Colonic mucosa (tissue), 4 donors: ENCODE measurements at places on chromosomes 6 and 20. TPM values are rescaled to one million over a fixed set of nuclear protein-coding genes. Genes with fewer than 3 reads are reported as not detected.

The PLEKHG1 gene
- total RNA-seq: 21.8 TPM

- no peak for DNase-seq
- no peaks in the 10 kb centered on the region for H3K36me3 ChIP-seq
- no peaks in the 10 kb centered on the region for H3K4me1 ChIP-seq
- H3K27me3 ChIP-seq: no peaks in the 10 kb centered on the region
Observed at GRCh38 chr6:167898673-167899311, 72.1 kb downstream of the AFDN start.

The IP6K3 gene
- 0.29 TPM for total RNA-seq

The MYMX gene
- total RNA-seq: not detected

The PHACTR1 gene
- total RNA-seq: 1.7 TPM

GRCh38 chr6:24900917-24901697 is 34.7 kb downstream of the RIPOR2 start:
- no peaks in the 10 kb centered on the region for H3K4me1 ChIP-seq
- no peaks in the 10 kb centered on the region for H3K36me3 ChIP-seq
- no peaks in the 10 kb centered on the region for H3K27me3 ChIP-seq
- H3K27ac ChIP-seq: no peak overlapping the region
- H3K4me3 ChIP-seq: no peak overlapping the region

GRCh38 chr6:11485271-11485670 is 52.3 kb upstream of the TMEM170B start:
- H3K4me3 ChIP-seq: no peak overlapping the region
- no peaks in the 10 kb centered on the region for H3K36me3 ChIP-seq
- H3K27ac ChIP-seq: no peak overlapping the region
- H3K4me1 ChIP-seq: no peaks in the 10 kb centered on the region
- no peaks in the 10 kb centered on the region for H3K27me3 ChIP-seq
- no peak for DNase-seq

DNA sequence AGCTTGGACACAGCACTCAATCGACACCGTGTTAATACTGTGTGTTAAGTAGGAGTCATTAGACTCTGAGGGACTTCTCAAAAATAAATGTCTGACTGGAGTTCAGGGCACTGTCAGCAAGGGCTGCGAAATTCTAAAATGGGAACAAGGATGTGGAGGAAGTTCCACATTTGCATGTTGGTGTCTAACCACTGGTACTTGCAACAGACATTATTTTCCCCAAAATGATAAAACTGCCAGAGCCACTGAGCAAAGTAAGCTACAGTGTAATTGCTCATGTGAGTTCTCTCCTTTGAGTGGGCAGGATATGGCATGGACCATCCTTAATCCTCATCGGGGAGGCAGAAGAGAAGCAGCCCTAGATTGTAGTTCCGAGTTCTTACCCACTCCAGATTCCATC is 215.9 kb downstream of the SLC24A3 start:
- no peaks in the 10 kb centered on the region for H3K36me3 ChIP-seq
- no peaks in the 10 kb centered on the region for H3K27me3 ChIP-seq
- no peak overlapping the region for H3K27ac ChIP-seq
- H3K4me3 ChIP-seq: no peak overlapping the region
- no peaks in the 10 kb centered on the region for H3K4me1 ChIP-seq

DNA sequence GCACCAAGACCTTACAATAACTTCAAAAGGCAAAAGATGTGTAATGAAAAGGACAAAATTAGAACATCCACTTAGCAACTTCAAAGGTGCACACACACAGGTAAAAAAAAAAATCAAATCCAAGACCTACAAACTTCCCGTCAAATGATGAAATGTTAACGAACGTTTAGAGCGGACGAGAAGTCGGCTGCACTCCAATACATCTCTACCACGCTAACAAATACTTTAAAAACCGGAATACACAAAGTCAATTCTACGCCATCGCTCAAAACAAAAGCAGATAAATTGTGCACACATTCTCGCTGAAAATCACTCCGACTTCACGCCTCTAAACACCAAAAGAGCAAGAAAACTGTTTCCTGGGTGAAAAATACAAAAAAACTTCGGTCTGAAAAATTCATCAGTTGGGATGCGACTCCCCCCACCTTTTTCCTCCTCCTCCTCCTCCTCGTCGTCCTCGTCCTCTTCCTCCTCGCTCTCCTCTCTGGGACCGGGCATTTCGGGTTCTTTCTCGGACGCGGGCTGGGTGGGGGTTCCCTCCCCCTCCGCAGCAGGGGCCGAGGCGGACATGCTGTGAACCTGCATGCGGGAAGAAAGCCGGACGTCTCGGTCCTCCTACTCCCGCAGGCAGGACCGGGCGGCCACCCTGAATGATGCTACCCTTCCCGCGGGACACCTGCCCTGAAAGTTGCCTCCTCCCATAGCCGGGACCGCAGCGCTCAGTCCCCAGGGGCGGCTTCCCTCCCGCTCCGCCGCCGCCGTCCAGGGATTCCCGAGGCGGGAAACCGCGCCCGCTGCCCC is 712 bp downstream of the DEK start:
- H3K27ac ChIP-seq: peak overlapping the region; percentile 93
- H3K27me3 ChIP-seq: no peaks in the 10 kb centered on the region
- no peaks in the 10 kb centered on the region for H3K36me3 ChIP-seq
- H3K4me1 ChIP-seq: peaks cover 4% of the 10 kb centered on the region

- H3K4me3 ChIP-seq: no peak overlapping the region
- H3K36me3 ChIP-seq: no peaks in the 10 kb centered on the region
Observed at GRCh38 chr6:74137911-74138310, 441.9 kb downstream of the CD109 start.
